ENCODE measurements at places on chromosomes 5 and 9.

DNA sequence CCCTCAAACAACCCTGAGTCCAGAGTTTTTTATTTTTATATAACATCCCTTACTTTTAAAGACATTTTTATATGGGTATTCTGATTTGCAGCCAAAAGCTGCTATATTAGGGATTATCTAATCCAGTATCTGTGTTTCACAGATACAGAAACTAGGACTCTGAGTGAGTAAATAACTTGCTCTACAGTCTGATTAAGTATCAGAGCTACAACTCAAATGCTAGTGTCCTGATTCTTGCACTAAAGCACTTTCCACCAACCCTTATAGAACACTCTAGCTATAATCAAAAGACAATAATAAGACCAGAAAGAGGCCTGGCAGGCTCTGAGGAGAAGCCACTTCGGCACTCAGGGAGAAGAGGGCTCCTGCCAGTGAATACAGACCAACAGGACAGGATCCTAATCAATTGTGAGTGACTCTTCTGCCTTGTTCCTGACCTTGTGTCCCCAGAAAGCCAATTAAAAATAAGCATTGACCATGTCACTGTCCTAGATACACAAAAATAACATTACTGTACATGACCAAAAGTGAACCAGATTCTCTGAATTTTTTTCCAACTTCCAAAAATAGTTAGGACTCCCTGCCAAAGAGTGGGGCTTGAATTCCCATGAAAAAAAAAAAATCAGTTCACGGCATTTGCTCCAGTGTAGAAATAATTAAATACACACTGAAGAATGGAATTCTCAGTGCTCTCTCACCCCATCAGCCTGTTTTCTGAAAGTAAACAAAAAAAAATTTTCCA lies 63.6 kb upstream of the MAP3K1 start:
- DNase-seq: no peak

DNA sequence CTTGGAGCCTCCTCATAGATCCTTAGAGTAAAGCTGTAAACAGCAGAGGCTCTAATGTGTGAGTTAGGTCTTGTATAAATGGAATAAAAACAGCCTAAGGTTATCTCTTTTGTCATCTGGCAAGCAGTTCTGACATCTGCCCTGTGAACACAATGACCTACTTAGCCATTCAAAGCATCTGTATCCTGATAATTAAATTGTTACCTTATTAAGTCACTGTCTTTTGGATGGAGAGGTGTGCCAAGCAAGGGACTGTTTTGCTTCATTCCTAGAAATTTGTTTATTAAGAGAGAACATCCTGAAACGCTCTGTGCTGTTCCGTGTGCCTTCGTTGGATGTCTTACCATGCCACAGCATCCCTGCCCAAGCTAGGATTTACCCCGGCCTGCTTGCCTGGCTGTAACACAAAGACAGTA lies 1.5 kb downstream of the LSM11 start:
- DNase-seq: no peak

DNA sequence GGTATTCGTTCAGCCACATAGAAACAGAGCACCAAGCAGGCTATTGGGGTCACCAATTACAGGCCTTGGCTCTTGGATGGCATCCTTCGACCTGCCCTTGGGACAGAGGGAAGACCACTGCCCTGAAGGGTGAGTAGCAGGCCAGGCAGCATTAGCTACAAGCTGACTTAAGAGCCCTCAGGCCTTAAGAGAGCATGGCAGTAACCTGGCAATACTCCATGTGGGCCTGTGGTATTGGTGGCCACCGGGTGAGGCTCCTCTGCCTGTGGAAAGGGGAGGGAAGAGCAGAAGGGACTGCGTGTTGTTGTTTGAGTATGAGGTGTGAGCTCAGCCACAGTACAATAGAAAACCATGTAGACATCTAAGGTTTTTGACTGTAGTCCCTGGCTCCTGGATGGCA lies 170.6 kb downstream of the MCTP1 start:
- no peak for DNase-seq

DNA sequence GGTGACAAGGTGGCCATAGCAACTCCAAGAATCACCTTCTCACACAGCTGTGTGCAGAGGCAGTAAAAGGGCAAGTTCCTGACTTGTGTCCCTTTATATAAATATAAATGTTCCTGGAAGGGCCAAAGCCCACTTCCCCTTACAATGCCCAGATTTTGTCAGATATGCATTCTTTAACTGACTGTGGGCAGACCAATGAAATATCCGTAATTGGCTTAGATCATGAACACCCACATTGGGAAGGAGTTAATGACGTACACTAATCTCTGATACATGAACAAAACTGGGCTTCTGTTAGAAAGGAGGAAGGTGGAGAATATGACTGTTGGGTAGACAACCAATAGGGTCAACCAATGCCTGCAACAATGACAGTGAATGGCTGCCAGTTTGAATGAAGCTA lies 397.2 kb upstream of the CLINT1 start:
- DNase-seq: no peak

DNA sequence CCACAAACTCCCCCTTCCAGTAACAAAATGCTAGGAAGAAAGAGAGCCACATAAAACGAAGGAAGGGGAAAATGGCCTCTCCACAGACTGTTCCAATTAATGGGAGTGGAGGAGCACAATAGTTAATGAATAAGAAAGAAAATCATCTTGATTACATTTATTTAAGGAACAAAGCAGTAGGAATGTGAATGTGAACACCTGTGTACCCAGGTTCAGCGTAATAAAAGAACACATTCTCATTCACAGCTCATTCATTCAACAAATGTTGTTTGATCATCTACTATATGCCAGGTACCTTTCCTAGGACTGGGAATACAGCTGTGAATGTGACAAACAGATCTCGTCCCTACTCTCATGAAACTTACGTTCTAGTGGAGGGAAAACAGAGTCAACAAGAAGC lies 35.7 kb downstream of the SIL1 start:
- no peak for DNase-seq

GRCh38 chr5:38468202-38468673 lies 88.2 kb downstream of the LIFR start:
- DNase-seq: no peak

DNA sequence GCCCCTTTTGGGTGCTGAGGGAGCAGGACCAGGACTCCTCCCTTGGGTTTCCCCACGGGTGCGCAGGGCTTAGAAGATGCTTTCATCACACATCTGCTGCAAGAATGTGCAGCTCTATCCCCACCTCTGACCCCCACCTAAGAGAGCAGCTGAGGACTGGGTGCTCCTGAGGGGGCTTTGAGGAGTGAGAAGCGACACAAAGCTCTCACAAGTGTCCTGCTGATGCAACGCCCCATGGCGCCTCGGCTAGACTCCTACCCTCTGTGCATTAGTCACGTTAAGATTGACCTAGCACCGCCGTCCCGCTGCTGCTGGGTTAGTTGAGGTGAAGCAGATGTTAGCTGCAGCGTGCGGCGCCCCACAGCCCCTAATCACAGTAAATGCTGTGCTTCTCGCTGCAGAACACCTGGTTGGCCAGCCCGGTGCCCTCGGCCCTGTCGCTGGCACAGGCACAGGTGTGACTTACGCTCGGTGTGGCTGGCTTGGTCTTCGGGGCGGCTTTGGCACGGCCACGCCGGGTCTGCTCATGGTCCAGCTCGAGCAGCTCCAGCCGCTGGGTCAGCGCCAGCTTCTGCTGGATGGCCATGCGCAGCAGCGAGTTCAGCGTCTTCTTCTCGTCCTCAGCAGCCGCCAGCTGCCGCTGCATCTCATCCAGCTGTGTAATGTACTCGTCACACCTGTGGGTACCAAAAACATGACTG lies 45.0 kb upstream of the IPPK start:
- DNase-seq: no peak

DNA sequence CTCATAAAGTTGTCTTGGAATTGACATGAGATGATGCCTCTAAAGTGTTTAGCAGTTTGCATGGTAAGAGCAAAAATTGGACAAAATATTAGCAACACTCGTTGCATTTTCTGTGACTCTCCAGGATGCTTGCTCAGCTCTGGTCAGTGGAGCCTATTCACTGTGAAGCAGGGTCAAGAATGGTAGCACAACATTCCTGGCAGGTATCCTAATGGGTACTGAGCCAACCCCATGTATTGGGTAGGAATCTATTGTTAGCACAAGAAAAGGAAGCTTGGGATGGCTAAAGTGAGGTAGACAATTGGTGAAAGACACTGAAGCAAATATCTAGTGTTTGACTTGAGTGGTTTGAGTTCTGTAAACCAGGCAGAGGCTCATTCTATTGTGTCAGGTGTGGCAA lies 10.4 kb upstream of the ACTBL2 start:
- no peak for DNase-seq

DNA sequence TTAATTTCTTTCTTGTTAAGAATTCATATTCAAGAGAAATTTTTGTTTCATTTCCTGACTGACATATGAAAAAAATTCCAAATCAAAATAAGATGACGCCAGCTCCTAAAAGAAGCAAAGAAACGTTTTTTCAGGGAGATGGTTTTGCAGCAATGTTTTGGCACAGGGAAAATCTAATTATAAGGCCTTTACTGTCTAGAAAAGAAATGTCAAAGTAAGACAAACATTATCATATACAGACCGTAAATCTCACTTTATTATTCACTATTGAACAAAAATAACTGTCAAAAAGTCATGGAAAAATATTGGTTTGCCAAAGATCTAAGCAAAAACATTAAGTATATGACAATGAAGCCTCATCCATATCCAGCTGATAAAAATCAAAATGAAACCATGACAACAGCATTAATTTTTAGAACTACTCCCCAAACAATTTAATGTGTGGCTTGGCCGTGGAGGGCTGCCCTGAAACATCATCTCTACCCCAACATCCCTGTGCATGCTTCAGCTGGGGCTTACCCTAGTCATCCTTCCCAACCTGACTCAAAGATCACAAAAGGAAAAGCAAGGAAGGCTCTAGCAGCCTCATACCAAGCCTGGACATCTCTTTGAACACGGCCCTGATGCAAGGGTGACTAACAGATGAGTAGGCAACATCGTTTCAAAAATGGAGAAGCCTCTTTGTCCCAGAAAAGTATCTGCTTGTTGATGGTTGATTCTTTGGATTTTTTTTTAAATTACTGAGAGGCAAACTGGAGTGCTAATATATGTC lies 95.6 kb downstream of the ARSB start:
- no peak for DNase-seq

Data from CD4-positive, alpha-beta T cell treated with Interferon alpha-2 for 1 hour (primary cell).